ENCODE measurements at places on chromosomes 7 and 10.
A peak's percentile ranks its signal among the peaks of the same experiment; 100 is the strongest.

DNA sequence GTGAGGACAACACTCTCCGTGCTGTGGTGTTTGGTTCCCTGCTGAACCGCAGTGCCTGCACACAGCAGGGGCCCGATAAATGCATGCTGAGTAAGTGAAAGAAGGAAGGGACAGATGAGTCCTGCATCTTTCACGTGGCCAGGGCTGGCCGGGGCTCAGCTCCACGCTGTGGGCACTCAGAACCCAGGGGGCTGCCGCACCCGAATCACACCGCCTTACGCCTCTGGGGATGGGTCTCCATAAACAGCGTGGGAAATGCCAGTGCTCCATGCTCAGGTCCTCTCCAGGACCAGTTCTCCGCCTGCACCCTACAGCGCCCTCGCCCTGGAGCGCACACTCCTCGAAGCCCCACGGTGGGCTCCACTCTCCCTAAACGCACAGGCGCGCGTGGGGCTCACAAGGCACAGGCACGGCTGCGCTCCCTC, 38.1 kb downstream of the RASGEF1A start:
- DNase-seq: no peak

DNA sequence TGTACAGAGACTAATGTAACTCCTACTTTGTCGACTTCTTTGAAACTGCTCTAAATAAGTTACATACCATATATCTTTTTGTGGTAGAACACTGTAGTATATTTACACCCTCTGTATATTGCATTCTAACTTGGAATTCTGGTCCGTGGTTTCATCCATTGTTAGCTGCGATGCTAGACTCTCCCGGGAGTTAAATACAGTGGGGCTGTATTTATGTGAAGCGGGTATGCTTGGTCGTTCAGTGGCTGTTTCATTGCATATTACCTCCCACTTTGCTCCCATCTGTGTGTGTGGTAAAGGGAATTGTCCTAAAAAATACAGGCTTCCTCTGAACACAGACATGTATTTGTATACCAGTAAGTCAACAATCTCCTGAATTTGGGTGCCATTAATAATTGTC, 231.1 kb downstream of the SLC25A13 start:
- no peak for DNase-seq

DNA sequence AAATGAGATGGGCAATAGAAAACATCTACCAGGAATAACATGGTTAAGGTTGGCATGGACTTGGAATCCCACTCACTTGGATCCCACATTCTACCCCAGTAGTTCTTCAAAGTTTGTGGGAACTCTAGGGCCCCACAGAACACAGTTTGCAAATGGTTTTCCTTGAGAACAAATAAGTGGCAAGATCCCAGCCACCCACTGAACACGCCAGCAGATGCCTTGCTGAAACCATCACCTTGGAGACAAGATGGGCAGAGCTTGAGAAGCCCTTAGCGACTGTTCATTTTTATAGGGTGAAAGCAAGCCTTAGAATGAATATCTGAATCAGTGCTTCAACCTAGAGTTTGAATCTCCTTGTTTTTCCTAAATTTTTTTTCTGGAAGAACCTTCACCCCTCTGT, 349.1 kb downstream of the RPS24 start:
- no peak for DNase-seq

- no peak for DNase-seq
Measured at GRCh38 chr10:91514787-91515186, 104.6 kb downstream of the HECTD2 start.

DNA sequence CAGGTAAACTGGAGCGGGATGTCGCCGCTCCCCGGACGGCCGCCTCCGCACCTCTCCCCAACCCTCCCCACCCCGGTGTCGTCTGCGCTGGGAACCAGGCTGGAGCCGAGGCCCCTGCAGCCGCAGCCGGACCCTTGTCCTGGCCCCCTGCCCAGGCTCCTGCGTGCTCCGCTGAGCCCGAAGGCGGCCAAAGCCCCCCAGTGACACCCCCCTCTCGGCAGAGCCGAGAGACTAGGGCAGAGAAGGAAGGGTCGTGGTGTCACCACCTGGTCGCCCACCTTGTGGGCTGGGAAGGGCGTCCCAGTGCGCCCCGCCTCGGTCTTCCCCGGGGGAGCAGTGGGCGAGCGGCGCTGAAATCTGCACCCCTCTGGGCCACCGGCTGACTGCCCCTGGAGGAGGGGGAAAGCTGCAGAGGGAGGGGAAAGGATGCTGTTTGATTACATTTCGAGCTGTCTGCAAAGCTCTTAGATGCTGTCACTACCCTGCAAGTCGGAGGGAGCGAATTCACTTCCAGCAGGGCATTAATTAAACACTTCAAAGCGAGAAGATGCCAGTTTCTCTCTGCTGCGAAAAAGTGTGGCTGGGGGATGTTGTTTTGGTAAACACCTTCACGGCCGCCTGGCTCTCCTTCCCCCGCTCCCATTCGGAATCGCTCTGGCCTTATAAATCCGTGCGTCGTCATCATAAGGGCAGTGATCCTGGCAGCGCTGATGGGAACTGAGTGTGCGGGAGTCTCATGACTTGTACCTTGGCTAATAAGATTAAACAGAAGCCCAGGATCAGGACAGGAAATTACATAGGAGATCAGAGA, 622 bp downstream of the DYNC1I1 start:
- no peak for DNase-seq

DNA sequence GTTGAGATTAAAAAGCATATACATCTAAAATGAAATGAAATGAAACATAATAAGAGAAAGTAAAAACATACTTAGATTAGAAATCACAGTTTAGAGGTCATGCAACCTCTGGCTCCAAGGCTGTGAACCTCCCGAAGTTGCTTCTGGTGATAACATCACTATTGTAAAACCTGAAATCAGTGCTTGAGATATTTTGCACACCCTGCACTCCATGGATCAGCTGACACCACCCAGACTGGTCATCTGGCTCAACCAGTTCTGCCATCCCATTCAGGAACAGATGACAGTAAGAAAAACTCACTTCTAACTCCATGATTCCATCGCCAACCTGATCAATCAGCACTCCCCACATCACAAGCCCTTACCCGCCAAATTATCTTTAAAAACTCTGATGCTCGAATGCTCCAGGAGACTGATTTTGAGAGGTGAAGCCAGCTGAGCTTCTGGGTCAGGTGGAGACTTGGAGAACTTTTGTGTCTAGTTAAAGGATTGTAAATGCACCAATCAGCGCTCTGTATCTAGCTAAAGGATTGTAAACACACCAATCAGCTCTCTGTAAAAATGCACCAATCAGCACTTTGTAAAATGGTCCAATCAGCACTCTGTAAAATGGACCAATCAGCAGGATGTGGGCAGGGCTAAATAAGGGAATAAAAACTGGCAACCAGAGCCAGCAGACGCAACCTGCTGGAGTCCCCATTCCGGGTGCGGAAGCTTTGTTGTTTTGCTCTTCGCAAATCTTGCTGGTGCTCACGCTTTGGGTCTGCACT, 162.6 kb upstream of the MAGI2 start:
- DNase-seq: no peak

- peak; percentile 30 for DNase-seq
Measured at GRCh38 chr7:98021588-98022351, 31.8 kb upstream of the OCM2 start.

GRCh38 chr7:22733761-22734160, 6.8 kb downstream of the IL6 start:
- no peak for DNase-seq

DNA sequence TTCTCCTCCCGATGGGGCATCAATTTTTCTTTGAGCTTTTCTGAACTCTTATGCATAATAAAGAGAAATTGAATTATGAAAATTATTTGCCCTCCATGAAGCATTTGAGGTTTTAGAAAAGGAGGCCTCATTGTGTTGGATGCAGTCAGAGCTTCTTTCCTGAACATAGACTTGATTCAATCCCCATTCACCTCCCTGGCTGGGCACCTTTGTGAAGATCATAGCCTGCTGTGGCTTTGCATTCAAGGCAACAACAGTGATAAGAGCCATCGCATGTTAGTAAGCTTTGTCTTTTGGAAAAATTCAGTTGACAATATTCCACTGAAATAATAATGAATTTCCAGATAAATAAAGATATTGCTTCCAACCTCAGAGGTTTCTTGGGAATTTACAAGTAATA, 87.1 kb downstream of the TRIL start:
- DNase-seq: no peak

DNA sequence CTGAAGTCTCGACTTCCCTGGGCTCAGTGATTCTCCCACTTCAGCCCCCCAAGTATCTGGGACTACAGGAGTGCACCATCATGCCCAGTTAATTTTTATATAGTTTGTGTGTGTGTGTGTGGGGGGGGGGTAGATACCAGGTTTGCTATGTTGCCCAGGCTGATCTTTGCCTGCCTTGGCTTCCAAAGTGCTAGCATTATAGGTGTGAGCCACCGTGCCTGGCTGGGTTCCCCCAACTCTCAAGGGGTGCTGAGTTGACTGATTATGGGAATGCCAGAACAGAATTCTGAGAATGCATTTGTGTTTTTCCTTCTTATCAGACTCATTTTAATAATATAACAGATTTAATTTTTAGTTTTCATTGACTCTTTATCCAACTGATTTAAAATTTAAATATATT, 19.5 kb downstream of the RPA3 start:
- DNase-seq: no peak

GRCh38 chr10:99895867-99896266, 113.4 kb downstream of the ABCC2 start:
- DNase-seq: no peak

DNA sequence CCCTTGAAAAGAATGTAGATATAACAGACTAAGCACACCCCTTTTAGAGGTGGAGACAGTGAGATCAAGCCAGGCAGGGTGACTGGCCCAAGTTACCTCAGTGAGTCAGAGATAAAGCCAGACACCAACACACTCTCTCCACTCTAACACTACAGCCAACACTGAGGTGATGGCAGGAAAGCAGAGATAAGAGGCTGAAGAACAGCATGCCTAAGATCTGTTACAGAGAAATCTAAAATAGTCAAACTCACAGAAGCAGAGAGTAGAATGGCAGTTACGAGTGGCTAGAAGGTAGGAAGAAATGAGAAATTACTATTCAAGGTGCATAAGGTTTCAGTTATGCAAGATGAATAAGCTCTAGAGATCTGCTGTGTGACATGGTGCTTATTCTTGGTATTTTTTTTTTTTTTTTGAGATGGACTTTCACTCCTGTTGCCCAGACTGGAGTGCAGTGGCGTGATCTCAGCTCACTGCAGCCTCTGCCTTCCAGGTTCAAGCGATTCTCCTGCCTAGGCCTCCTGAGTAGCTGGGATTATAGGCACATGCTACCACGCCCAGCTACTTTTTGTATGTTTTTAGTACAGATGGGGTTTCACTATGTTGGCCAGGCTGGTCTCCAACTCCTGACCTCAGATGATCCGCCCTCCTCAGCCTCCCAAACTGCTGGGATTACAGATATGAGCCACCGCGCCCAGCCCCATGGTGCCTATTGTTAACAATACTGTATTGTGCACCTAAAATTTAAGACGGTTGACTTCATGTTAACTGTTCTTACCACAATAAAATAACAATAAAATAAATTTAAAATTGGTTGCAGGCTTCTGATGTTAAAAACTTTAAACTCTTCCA, 28.7 kb downstream of the ICA1 start:
- no peak for DNase-seq

DNA sequence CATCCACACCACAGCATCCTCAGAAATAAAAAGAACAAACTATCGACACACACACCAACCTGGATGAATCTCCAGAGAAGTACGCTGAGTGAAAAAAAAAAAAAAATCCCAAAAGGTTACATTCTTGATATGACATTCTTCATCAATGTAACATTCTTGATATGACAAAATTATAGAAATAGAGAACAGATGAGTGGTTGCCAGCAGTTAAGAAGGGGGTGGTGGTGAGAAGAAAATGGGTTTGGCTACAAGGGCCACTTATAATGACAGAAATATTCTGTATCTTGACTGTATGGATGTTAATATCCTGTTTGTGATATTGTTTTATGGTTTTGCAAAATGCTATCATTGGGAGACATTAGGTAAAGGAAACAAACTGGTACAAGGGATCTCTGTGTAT, 36.9 kb downstream of the VSTM4 start:
- no peak for DNase-seq

DNA sequence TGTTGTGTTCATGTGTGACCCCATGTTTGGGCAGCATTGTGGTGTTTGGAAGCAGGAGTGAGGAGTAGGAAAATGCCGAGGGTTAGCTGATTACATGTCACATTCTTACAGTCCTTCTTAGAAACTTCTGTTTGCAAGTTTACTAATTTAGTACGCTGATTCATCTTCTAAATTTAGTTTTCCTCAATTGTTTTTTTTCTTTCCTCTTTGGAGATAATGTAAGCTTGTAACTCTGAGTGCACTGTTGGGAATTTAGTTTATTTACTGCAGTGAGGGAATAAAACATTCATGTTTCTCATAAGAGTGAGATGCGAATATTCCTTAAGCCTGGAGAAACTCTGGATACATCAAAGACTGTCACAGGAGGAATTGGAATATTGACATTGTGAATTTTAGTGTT, 135.0 kb downstream of the NT5C2 start:
- DNase-seq: no peak

GRCh38 chr7:69318794-69319193, 279.5 kb upstream of the AUTS2 start:
- no peak for DNase-seq

- DNase-seq: no peak
Measured at GRCh38 chr10:80201608-80202141, 3.7 kb downstream of the ANXA11 start.

- no peak for DNase-seq
Measured at GRCh38 chr7:157662110-157662791, 325.4 kb downstream of the DNAJB6 start.

DNA sequence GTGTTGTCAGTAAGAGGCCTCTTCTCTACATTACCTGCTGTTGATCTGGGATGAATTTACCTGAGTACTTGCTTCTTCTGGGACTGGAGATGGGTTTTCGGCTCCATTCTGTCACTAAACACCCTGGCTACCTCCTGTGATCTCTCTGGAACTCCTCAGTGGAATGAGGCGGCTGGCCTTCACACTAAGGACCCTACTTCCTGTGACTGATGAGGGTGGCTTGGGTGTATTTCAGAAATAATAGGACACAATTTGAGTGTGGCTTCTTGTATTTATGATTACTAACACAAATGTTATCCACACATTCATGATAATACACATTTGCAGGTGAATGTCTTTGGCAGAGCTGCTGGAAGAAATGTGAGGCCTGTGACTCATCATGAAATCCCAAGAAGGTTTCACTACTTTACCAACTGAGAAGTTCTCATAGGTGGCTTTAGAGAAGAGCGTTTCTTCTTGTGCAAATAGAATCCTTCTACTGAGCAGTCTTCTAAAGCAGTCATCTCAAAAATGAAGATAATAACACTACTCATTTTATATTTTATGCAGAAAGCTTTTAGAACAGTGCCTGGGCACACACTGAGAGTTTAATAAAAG, 21.3 kb upstream of the EVX1 start:
- DNase-seq: no peak
